Stimulated activated CD4-positive, alpha-beta T cell treated with anti-CD3 and anti-CD28 coated beads, Interleukin-15, amount 100 ng/mL, for 24 hours (primary cell): ENCODE measurements at places on chromosomes 16 and 17.

- no peak for DNase-seq
Observed at GRCh38 chr16:88170528-88170991, 212.2 kb upstream of the ZNF469 start.

DNA sequence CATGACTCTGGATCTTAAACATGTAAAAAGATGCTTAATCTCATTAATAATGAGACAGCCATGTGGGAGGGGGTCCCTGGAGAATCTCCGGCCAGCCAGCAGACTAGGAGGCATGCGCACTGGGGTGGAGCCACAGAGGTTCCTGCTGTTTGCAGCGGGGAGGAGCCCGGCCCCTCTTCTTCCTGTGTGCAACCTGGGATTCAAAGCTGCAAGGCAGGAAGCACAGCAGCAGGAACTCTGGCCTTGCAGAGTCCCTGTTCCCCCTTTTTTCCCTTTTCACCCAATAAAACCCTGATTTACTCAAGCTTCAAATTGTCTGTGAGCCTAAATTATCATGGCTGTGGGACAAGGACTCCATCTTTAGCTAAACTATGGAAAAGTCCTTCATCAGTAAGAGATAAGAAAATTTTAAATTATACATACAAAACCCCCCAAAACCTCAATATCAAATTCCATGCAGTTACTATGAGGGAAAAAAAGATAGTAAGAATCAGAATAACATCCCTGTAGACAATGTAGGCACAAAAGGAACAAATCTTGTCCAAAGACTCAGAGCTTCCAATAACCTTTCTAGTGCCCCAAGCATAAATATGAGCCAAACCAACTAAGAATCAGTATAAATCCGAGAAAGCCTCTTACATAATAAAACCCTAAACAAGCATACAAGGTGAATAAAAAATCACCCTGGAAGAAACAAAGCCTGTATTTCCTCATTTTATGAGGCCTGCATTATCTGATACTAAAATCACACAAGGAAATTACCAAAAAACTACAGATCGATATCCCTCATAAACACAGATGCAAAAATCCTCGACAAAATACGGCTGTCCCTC is 12.1 kb downstream of the CFDP1 start:
- peak; percentile 56 for DNase-seq

- DNase-seq, result peak; percentile 86
Observed at GRCh38 chr17:20908313-20909267, 134.2 kb downstream of the USP22 start.

- no peak for DNase-seq
Observed at GRCh38 chr17:50063561-50064252, 7.8 kb downstream of the ITGA3 start.

- no peak for DNase-seq
Observed at GRCh38 chr16:28279006-28279405, 13.3 kb upstream of the SBK1 start.

- no peak for DNase-seq
Observed at GRCh38 chr16:12628536-12628935, 175.2 kb downstream of the CPPED1 start.

DNA sequence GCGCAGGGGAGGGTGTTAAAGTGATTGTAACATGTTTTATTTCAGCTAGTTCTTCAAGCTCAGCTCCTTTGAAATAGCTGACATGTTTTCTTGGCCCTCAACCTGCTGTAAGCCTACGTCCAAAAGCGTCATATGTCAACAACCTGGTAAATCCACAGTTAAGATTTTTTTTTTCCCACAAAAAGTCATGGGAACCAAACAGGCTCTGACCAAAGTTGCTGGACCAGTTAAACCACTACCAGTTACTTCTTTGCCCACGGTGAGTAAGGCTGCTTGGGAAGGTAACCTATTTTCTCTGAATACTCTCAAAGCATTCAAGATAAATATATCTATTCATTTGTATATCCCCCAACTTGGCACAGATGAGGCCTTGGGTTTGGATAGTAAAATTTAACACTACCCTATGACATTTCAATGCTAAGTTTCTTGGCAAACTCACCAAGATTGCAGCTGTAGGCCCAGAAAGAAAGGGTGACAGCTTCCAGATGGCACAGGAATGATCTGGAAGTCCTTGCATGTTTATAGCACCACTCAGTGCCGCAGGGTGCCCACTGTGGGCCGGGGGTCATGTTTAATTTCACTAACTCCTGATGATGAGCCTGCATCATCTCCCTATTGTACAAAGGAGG is 166.2 kb downstream of the XYLT1 start:
- no peak for DNase-seq

DNA sequence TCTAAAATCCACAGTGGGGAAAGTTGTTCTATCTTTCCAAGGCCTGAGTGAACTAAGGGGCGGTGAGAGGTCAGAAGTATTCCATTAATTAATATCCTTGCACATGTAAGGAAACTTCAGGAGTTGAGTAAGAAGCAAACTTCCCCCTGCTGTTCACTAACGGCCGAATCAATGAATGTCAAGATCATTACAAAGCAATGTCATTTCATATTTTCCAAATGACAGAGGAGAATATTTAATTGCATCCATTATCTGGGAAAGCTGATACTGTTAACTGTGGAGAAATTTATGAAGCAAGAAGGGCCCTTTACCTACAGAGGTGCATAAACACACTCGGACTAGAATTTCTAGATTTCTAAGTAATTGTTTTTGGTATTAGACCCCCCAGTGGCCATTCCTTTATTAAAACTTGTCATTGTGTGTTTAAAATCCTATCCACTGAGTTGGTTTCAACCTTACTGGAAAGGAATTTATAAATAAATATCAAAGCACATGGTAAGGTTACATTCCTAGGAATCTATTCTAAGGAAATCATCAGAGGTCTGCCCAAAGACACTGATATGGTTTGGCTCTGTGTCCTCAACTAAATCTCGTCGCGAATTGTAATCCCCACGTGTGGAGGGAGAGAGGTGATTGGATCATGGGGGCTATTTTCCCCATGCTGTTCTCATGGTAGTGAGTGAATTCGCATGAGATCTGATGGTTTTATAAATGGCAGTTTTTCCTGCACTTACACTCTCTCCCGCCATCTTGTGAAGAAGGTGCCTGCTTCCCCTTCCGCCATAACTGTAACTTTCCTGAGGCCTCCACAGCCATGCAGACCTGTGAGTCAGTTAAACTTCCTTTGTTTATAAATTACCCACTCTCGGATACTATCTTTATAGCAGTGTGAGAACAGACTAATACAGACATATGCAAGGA is 20.4 kb upstream of the SMURF2 start:
- no peak for DNase-seq

DNA sequence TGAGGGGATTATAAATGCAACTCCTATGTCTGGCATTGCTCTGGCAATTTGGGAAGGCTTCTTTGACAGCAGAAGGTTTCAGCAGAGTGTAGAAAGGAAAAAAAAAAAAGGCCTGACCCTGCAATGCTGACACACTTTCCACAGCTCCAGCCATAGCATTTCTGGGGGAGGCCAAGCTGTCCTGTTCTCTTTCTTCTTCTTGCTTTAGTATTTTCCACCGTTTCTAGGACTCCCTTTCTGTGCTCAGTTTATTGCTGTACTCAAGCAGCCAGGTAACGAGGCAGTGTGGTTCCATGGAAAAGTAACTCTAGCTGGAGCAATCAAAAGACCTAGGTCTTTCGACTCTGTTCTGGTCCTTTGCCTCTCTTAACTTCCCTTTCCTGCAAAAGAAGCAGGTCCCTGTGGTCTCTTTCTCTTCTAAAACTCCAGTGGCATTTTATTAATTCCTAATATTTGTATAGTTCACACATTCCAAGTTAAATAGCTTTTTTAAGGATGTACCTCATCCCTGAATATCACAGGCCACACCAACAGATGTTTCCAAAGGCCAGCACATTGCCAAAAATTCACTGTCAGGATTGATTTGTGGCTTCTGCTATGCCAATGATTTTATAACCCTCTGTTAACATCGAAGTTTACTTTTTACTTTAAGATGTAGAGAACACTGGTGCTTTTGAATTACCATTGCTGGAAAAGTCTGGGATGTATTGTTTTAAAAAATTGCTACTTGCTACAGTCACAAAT is 90.3 kb upstream of the BCAR1 start:
- DNase-seq, result no peak

DNA sequence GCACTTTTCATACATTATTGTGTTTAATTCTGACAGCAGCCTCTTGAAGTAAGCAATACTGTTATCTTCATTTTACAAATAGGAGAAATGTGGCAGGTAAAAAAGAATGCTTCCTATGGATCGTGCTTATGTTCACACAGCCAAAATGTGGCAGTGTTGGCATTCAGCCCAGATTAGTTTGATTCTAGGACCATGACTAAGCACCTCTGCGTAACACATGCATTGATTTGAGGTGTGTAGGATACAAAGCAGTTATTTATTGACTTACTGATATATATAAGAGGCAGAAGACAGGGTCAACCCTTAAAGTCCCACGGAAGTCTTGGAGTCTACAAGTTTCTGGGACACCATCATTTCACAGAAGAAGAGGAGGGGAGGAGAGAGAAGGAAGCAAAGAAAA is 1144.4 kb upstream of the GOT2 start:
- DNase-seq, result no peak

GRCh38 chr16:2339521-2340484 is 725 bp downstream of the ABCA3 start:
- DNase-seq, result peak; percentile 63

DNA sequence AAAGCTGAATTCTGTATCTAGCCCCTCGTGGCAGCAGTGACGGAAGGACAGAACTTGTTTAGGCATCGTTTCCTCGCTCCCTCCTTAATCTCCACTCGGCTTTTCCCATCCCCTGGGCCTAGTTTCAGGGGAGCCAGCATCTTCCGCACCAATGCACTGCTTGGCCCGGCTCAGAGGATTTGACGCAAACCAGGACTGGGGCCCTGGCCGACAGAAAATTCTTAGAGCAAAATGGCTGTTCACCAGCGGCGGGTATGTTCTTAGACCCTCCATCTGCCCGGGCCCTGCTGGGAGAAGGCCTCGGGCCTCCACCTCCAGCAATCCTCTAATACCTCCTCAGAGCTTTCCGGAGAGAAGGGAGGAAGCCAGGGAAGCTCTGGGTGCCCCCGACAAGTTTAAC is 54.6 kb downstream of the TBC1D16 start:
- DNase-seq, result no peak

GRCh38 chr17:44198721-44199552 is 747 bp downstream of the ATXN7L3 start:
- DNase-seq, result peak; percentile 68

GRCh38 chr17:39960524-39961041 is 2.2 kb upstream of the GSDMA start:
- no peak for DNase-seq

- no peak for DNase-seq
Observed at GRCh38 chr17:43010667-43011308, 4.2 kb downstream of the IFI35 start.

DNA sequence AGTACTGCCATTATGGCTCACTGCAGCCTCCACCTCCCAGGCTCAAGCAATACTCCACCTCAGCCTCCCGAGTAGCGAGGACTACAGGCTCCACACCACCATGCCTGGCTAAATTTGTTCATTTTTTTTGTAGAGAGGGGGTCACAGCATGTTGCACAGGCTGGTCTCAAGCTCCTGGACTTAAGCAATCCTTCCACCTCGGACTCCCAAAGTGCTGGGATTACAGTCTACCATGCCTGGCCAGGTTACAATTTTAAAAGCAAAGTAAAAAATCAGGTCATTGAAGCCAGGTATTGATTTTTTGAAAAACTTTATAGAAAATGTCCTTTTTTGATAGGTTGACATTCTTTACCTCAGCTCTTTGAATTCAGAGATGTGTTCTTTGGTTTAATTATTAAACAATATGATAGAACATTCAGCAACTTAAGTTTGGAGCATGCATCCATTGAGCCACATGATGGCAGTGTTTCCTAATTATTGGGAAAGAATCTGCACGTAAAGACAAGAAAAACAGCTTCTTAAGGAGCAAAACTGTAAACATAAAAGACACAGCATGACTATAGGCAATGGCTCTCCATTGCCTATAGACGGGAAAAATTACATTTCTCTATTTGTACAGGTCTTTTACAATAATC is 1.7 kb upstream of the SLC16A11 start:
- DNase-seq, result peak; percentile 46

GRCh38 chr17:6455321-6455705 is 11.1 kb downstream of the PIMREG start:
- peak; percentile 56 for DNase-seq

- DNase-seq, result no peak
Observed at GRCh38 chr16:55640701-55641327, 15.0 kb upstream of the SLC6A2 start.

- peak; percentile 27 for DNase-seq
Observed at GRCh38 chr16:66427036-66427860, at the start of gene BEAN1. Gene BEAN1 (plus strand): TSS chr16:66427295. CDS start chr16:66437677, 10,382 bp downstream.

DNA sequence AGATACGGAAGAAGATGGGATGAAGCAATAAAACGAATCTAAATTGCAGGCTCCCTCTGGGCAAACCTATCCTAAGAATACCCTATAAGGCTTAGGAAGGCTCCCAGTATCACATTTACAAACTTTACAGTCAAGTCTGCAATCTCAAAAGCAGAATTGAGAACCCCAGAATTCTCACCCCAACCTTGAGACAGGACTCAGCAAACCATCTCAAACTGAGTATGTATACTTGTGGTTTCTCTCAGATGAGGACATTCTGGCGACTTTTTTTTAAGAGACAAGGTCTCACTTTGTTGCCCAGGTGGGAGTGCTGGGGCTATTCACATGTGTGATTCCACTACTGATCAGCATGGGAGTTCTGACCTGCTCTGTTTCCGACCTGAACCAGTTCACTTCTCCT is 19.3 kb upstream of the ITGA2B start:
- no peak for DNase-seq

DNA sequence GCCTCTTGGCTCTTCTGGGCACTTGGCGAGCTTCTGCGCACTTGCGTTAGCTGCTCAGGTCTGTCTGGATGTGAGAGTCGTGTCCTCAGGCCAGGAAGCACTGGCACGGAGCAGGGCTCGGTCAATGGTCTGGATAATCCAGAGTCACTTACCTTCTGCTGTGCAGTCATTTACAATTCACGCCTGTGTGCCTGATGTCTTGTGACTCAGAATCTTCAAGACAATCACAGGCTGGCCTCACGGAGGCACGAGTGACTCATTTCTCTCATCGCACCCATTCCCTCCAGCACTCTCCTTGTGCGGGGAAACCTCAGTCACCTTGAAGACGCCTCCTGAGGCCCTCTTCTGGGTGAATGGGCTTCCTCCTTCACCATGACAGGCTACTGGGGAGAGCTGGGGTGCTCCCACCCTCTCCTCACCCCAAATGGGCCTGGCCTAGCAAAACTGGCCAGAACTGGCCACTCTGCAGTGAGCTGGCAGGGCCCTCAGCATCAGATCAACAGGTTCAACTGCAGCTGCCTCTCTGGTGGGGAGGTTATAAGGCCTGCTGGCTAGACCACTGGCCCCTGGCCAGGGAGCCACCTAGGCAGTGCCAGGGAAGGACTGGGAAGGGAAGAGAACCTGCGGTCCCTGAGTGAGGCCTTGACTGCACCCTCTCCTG is 1.9 kb upstream of the CAPN15 start:
- DNase-seq, result peak; percentile 87
